ENCODE measurements at places on chromosomes 7 and 10.

DNA sequence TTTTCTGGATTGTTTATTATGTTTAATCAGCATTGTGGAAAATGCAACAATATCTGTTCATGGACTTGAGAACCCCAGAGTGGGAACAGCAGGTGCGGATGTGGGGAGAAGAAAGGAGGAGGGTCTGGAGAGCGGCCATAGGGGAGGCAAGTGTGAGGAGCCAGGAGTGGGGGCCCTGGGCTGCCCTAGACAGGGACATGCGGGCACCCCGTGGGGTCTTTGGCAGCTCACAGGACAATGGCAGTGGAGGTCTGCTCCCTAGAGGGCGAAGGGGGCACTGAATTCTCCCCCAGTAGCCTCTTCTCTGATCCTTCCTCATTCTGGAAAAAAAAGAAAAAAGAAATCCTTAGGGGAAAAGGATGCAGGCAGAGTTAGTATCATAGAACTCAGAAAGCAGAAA lies 8.9 kb downstream of the TMEM176B start:
- DNase-seq: no peak

- DNase-seq: no peak
Observed at GRCh38 chr7:123410273-123410904, 124.0 kb downstream of the IQUB start.

GRCh38 chr7:71239586-71240268 lies 107.8 kb downstream of the GALNT17 start:
- no peak for DNase-seq

DNA sequence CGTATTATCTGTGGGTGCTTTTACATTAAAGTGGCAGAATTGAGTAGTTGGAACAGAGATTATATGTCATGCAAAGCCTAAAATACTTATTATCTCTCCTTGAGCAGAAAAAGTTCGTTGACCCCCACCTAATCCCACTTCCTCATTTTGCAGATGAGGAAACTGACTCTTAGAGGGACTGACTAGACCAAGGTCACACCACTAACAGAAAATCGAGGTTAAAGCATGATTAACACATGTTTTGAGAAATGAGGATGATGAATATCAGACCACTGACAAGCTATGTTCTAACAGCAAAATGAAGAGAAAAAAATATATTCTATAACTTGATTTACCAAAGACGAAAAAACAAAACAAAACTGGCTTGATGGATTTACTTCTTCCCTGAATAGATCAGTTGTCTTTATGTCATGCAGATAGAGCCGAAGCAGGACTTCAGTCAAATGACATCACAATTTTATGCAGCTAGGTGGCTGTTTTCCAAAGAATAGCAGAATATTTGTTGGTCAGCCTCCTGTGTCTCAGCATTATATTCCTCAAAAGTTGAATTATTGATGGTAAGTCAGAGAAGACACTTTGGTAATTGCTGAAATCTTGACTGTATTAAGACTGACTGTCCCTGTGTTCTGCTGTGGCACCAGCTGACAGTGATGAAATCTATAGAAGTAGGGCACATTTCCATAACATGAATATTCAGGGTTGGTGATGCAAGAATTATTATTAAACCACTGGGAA lies 24.2 kb upstream of the SMIM30 start:
- no peak for DNase-seq

DNA sequence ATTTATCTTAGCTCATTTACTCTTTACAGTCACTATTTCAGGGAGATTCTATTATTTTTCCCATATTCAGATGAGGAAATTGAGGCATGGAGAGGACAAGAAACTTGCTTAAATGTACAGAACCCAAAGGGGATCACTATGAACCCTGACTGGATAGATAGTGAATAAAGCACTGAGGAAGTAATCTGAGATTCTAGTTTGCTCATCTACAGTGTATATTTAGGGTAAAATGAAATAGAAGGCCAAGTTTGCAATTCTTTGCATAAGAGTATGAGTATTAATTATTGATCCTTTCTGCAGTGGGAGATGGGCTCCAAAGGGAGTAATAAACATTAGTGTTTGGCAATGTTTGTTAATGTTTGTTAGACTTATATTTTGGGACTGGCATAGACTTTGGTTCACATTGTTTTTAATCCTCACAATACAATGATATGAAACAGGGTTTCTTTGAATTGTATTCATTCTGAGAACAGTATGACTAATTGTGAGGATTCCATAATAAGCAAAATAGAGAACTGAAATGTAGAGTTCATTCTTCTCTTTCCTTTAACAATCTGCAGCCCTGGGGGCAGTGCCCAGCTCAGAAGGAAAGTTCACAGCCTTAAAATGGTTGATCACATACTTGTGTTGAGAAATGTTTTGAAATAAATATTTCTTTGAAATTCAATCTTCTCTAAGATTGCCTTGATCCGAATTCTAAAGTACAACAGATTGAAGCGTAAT lies 131.0 kb upstream of the ZNF804B start:
- no peak for DNase-seq

DNA sequence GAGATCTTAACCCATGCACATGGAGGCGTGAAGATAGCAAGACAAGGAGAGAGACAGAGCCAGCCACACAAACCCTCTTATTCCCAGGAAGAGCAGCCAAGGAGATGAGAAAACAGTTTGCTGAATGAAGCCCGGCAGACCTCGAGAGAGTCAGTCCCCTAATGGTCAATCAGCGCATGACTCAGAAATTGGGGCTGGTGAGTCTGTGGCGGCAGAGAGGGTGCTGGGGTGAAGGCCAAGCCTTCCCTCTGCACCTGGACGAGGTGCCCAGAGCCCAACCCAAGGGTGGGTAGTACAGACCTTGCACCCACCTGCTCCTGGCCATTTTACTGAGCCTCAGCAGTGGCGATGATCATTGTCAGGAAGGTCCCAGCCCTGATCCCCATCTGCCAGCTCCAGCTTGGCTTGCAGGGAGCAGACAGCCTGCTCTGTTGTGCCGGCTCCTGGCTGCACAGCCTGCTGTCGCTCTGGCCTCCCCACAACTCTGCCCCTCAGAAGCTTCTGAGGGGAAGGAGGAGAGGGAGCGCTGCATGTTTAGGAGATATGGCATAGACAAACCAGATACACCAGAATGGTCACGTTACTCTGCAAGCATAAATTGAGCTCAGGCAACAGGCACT lies 256.6 kb downstream of the RPS24 start:
- no peak for DNase-seq

DNA sequence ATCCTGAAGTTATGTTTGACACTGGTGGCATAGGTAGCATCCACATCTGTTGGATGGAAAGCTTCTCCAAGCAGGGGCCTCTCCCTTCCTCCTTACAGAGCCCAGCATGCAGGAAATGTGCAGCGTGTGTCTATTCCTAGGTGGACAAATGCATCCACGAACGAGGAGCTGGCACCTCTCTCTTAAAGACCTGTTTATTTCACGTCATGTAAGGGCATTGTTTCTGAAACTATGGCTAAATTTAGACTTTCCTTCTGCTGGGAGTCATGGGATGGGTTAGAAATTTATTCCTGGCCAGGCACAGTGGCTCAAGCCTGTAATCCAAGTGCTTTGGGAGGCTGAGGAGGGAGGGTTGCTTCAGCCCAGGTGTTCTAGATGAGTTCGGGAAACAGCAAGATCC lies 208.4 kb upstream of the SVIL start:
- no peak for DNase-seq

DNA sequence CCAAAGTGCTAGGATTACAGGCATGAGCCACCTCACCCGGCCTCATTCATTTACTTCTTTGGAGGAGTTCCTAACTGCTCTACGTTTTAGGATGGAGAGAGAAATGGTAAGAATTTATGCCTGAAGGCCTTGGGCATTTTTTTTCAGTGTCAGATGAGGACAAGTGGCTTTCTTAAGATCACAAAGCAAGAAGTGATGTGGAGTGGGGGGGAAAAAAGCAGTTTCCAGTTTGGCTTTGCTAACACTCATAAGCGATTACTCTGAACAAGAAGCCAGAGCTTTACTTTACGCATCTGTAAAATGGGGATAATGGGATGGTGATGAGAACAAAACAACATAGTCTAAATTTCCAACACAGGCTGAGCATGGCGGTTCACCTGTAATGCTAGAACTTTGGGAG lies 2.6 kb upstream of the PPIA start:
- no peak for DNase-seq

DNA sequence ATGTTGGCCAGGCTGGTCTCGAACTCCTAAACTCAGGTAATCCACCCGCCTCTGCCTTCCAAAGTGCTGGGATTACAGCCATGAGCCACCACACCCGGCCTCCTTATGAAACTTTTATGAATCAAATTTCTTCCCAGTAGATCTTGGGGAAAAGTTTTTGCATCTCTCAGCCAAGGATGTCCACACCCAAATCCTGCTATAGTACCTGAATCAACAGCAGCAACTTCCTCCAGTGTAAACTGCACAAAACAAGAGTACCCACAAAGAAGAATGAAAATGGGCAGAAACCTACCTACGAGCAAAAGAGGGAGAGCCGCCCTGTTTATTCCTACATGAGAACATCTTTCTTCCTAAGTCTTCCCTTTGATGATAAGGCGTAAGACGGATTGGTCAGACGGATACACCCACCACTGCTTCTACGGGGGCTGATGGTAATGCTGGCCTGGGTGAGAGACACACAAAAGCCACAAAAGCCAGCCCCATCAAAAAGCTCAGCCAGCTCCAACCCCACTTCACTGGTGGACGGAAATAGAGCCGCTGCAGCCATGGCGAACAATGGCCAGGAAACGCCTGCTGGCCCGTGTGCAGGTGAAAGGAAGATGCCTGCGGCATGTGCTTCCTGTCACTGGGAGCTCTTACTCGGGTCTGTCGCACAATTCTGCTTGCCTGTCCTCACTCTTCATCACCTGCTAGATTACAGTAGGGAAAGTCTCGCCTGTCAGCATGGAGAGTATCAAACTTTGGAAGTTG lies 10.4 kb downstream of the JCAD start:
- DNase-seq: no peak

DNA sequence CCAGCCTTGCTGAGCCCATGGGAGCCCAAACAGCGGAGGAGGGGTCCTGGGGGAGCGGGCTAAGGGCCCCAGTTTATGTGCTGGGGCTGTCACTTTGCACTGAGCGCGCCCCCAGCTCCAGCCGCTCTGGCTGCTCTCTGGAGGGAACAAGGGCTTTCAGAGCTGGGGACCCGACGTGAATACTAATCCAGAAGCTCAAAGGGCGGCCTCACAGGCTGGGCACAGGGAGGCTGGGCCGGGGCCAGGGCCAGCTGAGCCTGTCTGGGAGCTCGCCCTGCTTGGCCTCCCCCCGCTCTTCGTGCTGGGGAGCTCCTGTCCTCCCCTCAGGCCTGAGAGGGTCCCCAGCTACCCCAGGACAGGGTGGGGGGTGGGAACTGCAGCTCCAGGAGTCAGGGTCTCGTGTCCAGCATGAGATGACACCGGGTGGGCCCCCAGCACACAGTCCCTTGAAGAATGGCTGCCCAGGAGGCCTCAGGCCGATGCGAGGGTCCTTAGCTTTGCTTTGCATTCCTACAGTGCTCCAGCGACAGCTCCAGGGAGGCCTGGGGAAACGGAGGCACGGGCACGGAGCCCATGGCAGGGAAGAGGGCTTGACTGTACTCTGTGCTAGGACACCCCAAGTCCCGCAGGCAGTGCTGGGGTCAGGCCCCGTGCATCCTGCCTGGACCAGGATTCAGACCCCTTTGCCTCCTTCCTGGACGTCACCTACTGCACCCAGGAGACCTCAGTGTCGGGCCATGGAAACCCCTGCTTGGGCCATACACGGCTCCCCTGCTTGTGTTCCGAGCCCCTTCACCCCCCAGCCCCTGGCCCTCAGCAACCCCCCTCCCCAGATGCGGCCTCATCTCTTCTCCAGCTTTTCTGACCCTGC lies 5.8 kb upstream of the AMZ1 start:
- DNase-seq: no peak

DNA sequence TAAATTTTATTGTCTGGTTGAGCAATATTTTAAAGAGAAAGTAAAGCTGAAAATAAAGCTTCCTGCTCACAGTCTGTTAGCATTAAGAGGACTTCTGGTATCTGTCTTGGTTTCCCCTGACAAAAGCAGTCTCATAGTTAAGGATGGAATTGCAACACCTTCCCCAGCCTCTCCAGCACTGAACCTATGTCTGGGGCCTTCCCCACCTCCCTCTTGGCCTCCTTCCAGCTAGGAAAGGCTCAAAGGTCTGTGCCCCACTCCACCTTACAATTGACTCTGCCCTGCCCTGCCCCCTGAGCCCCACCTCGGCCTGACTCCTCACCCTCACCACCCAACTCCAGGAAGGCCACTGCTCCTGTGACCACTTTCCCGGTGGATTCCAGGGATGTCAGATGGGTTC lies 33.2 kb downstream of the COL17A1 start:
- DNase-seq: no peak

DNA sequence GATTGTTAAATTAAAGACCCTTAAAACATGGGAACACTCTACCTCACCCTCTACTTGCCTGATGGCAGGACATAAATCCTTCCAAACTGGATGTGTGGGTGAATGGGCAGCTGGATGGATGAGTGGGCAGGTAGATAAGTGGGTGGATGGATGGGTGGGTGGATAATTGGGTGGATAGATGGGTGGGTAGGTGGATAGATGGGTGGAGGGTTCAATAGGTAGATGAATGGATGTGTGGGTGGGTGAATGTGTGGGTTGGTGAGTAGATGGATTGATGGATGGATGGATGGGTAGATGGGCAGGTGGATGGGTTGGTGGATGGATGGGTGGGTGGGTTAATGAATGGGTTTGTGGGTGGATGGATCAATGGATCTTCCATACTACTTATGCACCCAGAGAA lies 18.9 kb upstream of the FFAR4 start:
- no peak for DNase-seq

- DNase-seq: no peak
Observed at GRCh38 chr10:3169673-3170072, 2.9 kb downstream of the PITRM1 start.

DNA sequence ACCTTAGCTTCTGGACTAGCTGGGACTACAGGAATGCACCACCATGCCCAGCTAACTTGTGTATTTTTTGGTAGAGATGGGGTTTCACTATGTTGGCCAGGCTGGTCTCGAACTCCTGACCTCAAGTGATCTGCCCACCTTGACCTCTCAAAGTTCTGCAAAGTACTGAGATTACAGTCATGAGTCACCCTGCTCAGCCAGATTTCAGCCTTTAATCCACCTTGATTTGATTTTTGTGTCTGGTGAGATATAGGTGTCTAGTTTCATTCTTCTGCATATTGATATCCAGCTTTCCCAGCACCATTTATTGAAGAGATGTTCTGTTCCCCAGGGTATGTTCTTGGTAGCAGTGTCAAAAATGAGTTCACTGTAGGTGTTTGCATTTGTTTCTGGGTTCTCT lies 20.1 kb upstream of the CYP3A7 start:
- DNase-seq: no peak

GRCh38 chr10:11986593-11987216 lies 55.9 kb downstream of the UPF2 start:
- peak; percentile 80 for DNase-seq

- no peak for DNase-seq
Observed at GRCh38 chr7:31023877-31024276, 28.2 kb upstream of the ADCYAP1R1 start.

GRCh38 chr7:16753932-16754855 lies 639 bp downstream of the TSPAN13 start:
- DNase-seq: peak; percentile 32
